ENCODE measurements at places on chromosomes 4 and X.

DNA sequence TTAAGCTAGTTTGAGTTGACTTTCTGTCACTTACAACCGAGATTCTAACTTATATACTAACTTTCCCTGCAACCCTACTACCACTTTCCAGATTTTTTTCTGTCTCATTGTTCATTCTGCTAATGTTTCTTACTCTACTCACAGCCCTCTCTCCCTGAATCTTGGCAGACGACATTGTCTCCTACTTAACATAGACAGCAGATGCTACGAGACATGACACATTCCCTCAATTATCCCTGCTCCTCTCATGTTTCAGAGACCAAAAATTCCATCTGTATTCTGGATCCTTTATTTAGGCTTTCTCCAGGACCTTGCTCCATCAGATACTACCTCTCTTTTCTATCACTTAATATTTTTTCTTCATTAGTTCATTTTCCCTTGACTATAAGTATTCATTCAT is 379.1 kb upstream of the TEX13C start:
- DNase-seq, result no peak

DNA sequence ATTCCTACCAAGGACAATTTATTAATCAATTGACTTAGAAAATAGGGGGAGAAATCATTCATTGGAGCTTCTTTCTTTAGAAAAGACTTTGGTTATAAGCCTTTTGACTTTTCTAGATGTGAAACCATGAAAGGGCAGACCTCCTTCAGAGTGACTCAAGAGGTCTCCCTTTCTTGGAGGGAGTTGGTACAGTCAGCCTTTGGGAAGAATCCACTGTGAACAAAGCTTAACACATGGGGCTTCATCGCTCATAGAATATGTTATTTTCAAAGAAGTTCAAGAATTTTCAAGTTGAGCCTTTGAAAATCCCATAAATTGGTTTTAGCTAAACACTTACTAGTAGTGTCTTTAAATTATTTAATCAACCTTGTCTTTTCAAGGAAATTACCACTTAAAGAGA is 28.0 kb downstream of the RIPPLY1 start:
- no peak for DNase-seq

- no peak for DNase-seq
Observed at GRCh38 chr4:120440730-120441129, 374.1 kb upstream of the MAD2L1 start.

DNA sequence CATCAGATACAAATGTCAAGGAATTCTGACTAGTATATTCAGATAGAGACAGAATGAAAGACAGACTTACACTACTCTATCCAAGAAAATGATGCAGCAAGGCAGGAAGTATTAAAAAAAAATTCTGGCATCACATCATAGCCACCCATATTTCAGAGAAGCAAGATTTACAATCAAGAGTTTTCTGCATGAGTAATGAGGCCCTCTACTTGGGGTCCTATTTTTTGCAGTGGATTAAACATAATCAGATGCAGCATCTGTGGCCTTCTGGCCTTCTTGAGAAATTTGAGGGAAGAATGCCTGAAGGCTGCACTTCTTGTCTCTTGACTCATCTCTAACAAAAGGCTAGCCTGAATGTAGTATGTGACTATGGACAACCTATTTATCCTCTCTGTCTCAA is 48.2 kb upstream of the SLIT2 start:
- DNase-seq, result no peak

GRCh38 chrX:40895246-40895645 is 159.9 kb upstream of the MED14 start:
- no peak for DNase-seq

GRCh38 chr4:69823481-69824186 is 36.3 kb downstream of the SULT1E1 start:
- peak; percentile 30 for DNase-seq

GRCh38 chr4:147220833-147221232 is 260.1 kb upstream of the EDNRA start:
- no peak for DNase-seq

DNA sequence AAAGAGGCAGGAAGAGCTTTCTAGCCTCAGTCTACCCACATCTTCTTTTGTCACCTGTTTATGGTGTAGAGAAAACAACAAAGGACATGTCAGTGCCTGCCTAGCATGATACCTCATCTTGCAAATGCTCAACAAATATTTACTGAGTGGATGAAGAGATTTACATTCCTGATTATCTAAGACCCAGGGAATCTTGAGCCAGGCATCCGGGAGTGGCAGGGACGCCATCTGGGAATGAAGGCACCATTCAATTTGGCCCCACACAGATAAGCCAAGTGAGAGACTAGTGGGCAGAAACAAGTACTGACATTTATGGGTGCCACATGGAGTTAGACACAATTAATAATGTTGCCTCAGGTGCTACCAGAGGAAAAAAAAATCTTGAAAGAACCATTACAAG is 36.8 kb upstream of the CASK start:
- no peak for DNase-seq

DNA sequence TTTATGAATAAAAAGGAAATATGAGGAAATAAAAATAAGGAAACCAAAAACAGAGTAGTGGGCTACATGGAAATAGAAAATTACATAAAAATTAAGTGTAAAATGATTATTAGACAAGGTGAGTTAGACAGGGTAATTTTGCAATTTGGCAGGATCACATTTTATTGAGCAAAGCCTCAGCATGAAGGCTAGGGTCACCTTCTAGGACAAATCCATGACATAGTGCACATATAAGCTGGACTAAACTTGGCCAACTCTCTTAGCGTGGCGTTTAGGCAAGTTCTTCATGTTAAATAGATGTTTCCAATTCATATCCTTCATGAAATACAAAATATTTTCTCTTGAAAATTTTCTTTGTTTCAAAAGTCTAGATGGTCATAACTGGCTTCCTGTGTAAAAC is 25.7 kb upstream of the UGT2B7 start:
- DNase-seq, result no peak

DNA sequence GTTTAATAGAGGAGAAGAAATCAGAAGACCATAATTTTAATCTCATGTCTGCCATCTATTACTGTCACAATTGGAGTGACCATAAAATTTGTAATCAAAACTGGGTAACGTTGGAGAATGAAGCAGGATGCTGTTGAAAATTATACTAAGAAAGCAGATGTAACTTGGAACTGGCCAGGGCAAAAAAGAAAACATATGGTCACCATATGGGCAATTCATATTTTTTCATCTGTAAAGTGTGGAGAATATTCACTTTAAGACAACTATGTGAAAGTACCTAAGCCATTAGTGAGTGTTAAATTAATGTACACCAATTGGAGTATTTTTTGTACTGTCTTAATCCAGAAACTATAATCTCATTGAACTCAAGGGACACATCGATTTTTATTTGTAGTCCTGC is 1008.0 kb downstream of the GLUD2 start:
- DNase-seq, result no peak

GRCh38 chr4:122163767-122164166 is 11.6 kb downstream of the BLTP1 start:
- no peak for DNase-seq

DNA sequence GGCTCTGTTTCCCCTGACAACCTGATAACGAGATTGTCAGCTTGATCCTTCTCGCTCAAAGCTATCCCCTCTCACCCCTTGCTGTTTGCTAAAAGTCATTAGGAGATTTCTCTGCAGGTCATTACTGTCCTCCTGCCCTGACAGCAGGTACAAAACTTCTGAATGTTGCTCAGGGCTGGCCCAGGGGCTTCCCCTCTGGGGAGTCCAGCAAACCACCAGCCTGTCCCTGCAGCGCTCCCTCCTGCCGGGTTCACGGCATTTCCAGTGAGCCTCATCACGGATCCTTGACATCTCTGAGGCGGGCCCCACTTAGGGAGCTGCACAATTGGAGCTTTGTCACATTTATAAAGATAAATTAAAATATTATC is 5.2 kb upstream of the SORCS2 start:
- no peak for DNase-seq

- DNase-seq, result no peak
Observed at GRCh38 chrX:123851079-123851478, 8.8 kb upstream of the XIAP start.

DNA sequence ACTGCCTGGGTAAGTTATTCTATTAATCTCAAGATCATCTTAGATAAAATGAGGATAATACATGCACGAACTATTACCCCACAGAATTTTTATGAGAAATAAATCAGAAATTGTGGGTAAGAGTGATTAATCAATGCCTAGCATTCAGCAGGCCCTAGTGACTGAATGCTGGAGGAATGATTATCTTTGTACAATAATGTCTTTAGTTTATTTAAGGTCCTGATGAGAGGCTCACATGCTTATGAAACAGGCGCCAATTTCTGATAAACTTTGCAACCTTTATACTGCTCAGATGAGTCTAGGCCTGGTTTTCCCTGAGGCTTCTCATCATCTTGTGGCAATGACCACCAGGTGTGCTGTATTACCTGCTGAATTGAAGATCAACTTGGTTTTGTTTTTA is 27.8 kb upstream of the BMP2K start:
- DNase-seq, result no peak

DNA sequence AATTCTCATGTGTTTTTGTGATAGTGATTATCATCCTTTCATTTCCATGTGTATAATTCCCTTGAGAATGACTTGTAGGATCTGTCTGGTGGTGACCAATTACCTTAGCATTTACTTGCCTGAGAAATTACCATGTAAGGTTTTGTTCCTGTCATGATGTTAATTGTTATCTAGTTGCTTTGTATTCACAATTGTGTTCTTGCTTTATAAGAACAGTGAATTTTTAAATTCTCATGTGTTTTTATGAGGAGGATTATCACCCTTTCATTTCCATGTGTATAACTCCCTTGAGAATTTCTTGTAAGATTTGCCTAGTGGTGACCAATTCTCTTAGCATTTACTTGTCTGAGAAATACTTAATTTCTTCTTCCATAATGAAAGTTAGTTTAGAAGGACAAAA is 758.2 kb upstream of the NDST4 start:
- no peak for DNase-seq

GRCh38 chr4:128255906-128256305 is 31.7 kb downstream of the PGRMC2 start:
- no peak for DNase-seq
